ENCODE measurements at places on chromosomes 16 and 17.

GRCh38 chr17:48406936-48407567 is 23.0 kb downstream of the SKAP1 start:
- DNase-seq, result no peak

GRCh38 chr17:79632432-79632735 is 21.5 kb upstream of the RBFOX3 start:
- DNase-seq, result no peak

DNA sequence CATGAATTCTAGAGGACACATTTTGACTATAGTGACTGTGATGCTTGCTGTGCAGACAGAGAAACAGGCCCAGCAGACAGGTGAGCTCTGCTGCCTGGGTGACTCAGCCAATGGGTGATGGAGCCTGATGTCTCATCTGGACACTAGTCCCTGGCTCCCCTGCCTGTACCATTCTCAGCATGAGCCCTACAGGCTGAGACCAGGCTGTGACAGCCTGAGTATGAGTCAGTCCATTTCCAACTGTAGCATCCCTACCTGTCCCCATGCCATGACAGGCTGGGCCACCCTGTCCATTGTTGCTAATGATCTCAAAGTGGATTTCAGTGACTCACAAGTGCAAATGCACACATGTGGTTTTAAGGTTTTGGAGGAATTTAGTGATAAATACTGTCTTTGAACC is 102.5 kb upstream of the EEF2KMT start:
- no peak for DNase-seq

- no peak for DNase-seq
Measured at GRCh38 chr17:72379516-72379915, 258.7 kb downstream of the SOX9 start.

GRCh38 chr17:79305768-79306423 is 231.3 kb downstream of the ENGASE start:
- DNase-seq, result no peak

DNA sequence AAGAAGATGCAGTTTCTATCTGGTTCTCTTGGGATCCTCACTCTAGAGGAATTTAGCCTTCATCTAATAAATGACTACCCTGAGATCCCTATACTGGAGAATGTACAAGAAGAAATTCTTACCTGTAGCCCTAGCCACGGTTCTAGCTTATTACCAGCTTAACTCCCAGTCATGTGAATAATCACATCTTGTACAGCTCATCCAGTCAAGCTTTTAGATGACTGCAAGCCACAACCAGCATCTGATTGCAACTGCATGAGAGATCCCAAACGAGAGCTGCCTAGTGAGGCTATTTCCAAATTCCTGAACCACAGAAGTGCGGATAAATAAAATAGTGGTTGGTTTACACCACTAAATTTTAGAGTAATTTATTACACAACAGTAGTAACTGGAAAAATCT is 196.0 kb upstream of the CPHXL start:
- no peak for DNase-seq

- no peak for DNase-seq
Measured at GRCh38 chr17:4175921-4176807, 33.2 kb downstream of the CYB5D2 start.

GRCh38 chr17:77132411-77133086 is 8.2 kb upstream of the SEC14L1 start:
- no peak for DNase-seq

GRCh38 chr17:70353408-70354092 is 184.2 kb downstream of the KCNJ2 start:
- no peak for DNase-seq

- no peak for DNase-seq
Measured at GRCh38 chr17:39563476-39563875, 44.2 kb downstream of the NEUROD2 start.

DNA sequence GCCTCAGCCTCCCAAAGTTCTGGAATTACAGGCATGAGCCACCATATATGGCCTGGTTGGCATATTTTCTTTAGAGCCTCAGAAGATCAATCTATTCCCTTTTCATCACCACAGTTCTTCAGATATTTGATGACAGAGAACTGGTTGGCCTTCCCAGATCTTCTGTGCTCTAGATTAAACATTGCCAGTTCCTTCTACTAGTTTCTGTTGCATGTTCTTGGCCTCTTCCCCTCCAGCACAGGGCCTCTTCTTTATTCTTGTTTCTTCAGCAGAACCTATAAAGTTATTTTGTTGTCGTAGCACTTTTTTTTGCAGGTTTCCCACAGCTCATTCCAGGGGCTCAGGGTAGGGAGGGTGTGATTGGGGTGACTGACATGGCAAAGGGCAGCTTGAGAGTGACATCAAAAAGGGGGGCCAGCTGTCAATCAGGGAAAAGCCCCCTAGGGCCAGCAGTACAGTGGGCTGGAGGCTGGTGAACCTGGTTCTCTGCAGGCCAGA is 9.3 kb downstream of the CHD9 start:
- no peak for DNase-seq

- no peak for DNase-seq
Measured at GRCh38 chr16:20822521-20823325, 16.4 kb downstream of the REXO5 start.

DNA sequence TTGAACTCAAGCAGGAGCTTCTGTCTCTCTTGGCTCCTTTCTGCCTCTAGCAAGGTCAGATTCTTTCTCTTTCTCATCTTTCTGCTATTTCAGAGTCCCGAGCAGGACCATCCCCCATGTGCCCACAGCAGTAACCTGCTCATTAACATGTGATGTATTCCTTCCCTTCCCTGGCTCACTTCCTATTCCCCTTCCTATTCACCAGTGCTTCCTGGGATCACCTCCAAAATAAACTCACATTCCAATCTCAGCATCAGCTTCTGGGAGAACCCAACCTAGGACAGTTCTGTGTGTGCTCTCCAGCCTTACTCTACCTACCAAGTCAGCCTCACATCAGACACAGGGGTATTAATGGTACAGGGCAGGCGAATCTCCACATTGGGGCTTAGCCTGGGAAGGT is 546.4 kb upstream of the SALL1 start:
- DNase-seq, result no peak

DNA sequence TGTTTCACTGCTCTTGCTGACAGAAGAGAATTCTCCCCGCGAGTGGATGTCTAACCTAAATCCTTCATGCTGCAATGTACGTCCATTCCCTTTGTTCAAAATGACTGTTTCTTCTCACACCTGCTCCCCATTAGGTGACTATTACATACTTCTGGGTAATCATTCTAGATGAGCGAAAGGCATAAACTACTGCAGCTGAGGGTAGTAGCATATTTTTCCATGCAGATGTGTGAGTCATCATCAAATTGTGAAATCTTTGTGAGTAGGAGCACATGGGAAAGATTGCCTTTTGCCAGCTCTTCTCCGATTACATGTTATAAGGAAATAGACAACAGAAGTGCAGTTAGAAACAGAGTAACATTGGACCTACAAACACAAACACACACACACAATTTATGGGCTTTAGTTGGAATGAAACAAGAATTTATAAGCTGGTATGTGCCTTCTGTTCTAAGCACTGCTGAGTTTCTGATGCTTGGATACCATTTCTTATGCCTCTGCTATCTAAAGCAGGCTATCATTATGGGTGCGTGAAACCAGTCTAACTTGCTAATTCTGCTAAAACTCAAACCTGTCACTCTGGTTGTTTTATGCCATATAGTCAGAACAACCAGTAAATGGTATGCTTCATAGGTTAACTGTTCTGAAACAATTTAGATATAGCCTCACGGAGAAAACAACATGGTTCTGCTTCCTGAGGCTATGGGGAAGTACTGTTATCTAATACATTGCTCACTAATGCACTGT is 346.9 kb upstream of the PSMD7 start:
- no peak for DNase-seq

GRCh38 chr17:18278867-18279266 is 18.4 kb downstream of the MIEF2 start:
- DNase-seq, result no peak

DNA sequence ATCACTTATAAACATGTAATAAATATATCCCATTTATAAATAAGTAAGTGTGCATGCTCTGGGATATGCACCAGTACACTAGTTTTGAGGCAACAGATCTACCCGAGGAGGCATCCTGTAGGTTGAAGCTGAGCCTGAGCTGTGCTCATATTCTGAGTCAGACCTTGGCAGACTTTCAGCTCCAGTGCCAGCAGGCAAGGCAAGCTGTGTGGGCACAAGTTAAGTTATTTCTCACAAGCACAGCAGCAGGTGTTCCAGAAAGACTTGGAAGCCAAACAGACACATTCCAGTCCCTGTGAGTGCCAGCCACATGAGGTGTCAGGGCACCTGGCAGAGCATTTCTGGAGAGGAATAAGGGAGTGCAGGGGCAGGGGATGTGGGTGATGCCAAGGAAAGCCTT is 1.3 kb upstream of the CLEC19A start:
- DNase-seq, result peak; percentile 66

DNA sequence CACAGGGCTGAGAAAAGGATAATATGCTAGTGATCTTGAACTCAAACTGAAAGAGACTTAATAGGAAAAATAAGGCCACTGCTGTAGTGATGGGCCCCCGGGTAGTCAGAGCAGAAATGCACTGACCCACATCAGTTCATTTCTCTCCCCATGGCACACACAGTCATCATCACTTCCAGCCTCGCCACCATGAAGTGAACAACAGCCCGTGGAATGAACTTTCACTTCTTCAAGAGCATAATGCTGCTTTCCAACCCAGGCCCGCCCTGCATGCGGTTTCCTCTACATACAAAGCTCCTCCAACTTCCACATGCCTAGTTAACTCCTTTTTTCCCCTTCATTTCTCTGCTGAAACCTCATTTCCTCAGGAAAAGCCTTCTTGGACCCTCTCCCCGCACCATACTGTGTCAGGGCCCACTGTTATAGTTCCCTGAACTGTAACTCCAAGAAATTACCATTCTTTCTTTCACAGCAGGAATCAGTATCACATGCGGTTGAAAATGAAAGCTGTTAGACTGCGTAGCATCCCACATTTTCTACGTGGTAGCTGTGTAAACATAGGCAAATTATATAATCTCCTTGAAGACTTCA is 65.8 kb upstream of the SMIM36 start:
- peak; percentile 8 for DNase-seq

DNA sequence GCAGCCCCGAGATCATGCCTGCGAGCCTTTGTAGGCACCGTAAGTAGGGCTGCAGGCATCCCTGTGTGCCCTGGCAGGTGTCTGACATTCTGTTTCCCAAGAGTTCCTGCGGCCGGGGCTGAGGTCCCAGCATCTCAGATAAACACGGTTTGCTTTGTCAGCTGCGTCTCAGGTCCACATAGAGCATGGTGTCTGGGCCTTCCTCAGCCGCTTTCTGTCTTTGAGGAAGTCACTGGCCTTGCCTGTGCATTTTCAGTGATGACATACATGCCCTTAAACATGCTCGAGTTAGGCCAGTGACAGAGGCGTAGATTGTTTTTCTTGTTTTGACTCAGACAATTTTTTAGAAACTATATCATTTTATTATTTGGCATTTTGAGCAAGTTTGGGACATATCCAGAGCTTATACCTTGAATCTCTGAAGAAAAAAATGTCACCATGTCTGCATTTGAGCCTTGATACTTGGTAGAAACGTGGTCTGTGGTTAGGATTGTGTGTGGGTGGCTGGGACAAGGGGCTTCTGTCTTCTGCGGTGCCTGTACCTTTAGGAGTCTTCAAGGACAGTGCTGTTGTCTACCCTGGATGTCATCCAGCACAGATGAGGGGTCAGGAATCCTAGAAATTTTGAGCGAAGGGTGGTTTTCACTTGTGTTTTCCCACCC is 105.8 kb downstream of the SNX29 start:
- DNase-seq, result no peak

- peak; percentile 45 for DNase-seq
Measured at GRCh38 chr16:23836404-23837311, 875 bp downstream of the PRKCB start.

GRCh38 chr17:31696703-31697325 is 162.2 kb downstream of the COPRS start:
- DNase-seq, result no peak

- DNase-seq, result no peak
Measured at GRCh38 chr17:21129023-21129681, 2.4 kb downstream of the DHRS7B start.

DNA sequence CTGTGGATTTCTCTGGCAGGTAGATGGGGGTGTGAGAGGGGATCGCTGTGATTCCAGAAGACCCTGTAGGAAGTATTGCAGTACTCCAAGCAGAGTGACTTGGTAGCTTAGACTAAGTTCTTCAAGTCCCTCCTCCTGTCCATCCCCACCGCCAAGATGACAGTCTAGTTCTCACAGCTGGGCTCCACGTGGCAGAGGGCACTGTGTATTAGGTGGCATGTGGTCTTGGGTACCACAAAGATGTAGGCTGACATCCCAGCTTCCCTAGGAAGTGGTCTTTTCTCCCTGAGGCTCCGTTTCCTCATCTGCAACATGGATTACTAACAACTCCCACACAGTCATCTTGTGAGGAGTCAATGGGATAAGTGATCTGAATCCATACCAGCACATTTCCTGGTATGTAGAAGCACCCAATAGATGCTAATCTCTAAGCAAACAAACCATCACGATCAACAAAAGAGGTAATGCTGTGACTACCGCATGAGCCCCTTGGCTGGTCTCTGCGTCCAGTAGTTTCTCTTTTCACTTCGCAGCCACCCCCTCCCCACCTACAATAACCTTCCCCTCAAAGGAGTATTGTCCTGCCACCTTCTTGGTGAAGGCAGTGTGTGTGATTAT is 349.1 kb upstream of the EEF2KMT start:
- DNase-seq, result no peak

GRCh38 chr17:16443511-16444257 is 28.3 kb downstream of the TRPV2 start:
- DNase-seq, result no peak

- DNase-seq, result no peak
Measured at GRCh38 chr17:41901646-41902045, 17.1 kb downstream of the ACLY start.

DNA sequence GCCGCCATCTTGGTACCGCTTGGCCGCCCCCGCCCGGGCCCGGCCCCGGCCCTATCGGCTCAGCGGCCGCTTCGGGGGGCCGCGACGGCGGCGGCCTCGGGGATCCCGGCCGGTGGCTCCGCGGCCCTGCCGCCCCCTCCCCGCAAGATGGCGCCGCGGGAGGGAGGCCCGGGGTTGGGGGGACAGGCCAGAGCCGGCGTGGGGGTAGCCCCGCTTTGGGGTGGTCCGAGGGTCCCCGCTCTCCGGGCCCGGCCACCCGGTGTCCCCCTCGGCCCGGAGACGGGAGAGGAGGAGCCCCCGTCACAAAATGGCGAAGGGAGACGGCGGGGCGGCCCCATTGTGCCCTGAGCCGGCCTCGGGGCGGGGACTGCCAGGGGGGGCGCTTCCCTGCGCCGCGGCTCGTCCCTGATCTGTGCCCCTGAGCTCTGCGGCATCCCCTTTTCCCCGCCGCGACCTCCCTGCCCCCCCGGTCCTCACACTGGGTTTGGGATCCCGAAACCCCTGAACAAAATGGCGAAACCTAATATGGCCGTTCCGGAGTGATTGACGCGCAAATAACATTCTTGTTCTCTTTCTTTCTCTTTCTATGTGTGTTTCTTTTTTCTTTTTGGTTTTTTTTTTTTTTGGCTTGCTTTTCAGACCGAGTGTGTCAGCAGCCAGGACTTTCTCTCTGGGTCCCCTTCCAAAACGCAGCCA is 986 bp downstream of the HAPSTR1 start:
- peak; percentile 75 for DNase-seq

Measured in substantia nigra (tissue), 51 donors.